ENCODE measurements at places on chromosomes 6 and 20.

GRCh38 chr6:9085054-9085708, 649.8 kb upstream of the SLC35B3 start:
- DNase-seq = no peak

DNA sequence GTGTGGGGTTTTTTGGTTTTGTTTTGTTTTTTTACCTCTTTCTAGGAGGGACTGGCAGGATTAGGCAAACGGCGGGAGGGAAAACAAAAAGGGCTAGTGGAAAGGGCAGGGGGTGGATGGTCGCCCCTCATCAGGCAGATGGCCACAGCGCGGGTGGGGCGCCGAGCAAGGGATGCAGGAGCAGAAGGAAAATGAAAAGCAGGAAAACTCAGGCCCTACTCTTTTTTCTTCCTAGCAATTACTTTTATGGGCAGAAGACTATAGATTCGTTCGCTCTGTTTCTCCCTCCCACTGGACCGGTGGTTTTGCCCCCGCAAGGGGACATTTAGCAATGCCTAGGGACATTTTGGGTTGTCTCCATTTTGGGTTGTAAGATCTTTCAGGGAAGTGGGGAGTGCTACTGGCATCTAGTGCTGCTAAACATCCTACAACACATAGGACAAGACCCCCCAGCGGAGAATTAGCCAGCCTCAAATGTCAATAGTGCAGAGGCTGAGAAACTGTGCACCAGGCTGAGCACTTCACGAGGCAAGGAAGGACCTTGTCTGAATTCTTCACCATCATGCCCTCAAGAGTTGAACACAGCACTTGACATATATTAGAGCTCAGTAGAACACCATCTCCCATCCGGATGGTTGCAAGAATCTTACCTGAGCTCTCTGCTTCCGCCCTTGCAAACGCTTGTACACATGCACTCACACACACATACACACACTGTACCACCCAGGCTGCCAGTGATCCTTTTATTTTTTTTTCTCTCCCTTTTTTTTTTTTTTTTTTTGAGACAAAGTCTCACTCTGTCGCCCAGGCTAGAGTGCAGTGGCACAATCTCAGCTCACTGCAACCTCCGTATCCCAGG, 4.8 kb upstream of the ZMYND8 start:
- DNase-seq = no peak

- DNase-seq = no peak
Observed at GRCh38 chr6:25898289-25898977, 24.4 kb upstream of the SLC17A3 start.

GRCh38 chr6:169897601-169898358, 146.4 kb downstream of the ERMARD start:
- no peak for DNase-seq

DNA sequence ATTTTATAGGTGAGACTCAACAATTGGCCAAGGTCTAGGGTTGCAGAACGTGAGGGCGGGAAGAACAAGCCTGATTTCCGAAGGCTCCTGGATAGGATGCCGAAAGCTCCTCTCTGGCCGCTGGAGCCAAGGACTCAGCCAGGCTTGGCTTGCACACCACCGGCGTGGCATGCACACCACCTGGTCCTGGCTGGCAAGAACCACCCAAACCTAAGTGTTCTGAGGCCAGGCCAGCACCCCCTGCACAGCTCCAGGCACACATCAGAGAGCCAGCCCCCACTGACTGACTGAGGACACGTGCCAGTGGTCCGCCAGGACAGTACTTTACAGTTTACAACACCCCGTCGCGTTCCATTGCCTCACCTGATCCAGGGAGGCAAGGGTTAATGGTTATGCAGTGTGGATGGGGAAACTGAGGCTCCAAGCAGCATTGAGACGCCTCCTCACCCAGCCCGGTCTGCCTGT, 414 bp downstream of the TGM2 start:
- DNase-seq = no peak

Data from CD4-positive, alpha-beta T cell treated with Interleukin-6 at 100 ng/mL for 8 hours (primary cell).